Adrenal gland (tissue), 19 donors: ENCODE measurements at places on chromosomes 2 and 18. TPM values are rescaled to one million over a fixed set of nuclear protein-coding genes. Genes with fewer than 3 reads are reported as not detected.

The CDH2 gene
- total RNA-seq: 106 TPM

The ASPRV1 gene
- total RNA-seq: 1.3 TPM

The CYBRD1 gene
- 346 TPM for total RNA-seq

The OTOS gene
- total RNA-seq: not detected

The PEX13 gene
- 40.6 TPM for total RNA-seq

The TMEM169 gene
- 0.39 TPM for total RNA-seq

DNA sequence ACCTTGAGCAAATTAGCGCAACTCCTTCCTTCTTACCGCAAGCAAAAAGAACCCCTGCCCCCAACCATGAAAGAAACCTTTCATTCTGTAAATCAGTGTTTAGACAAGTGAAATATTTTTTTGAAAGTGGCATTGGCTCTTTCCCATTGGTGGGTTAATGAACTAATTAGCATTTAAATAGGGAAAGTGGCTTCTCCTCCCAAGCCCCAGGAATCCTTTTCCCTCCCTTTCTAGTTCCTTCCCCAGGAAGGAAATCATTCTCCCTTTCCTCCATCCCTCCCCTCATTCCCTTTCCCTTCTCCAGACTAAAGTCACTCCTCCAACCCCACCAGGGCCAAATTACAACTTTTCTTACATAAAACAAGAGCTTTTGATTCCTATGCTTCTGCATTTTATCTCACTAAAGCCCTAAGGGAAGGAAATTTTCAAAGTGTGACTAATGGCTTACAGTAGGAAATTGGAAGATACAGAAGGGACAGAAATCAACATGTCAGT is 22.9 kb upstream of the TYMS start:
- DNase-seq: no peak
- H3K4me1 ChIP-seq: no peaks in the 10 kb centered on the region
- no peak overlapping the region for H3K27ac ChIP-seq
- H3K4me3 ChIP-seq: no peak overlapping the region
- no peaks in the 10 kb centered on the region for H3K36me3 ChIP-seq

- H3K4me3 ChIP-seq: no peak overlapping the region
- H3K4me1 ChIP-seq: no peaks in the 10 kb centered on the region
- H3K36me3 ChIP-seq: no peaks in the 10 kb centered on the region
Observed at GRCh38 chr2:143336719-143337210, 207.5 kb downstream of the ARHGAP15 start.

DNA sequence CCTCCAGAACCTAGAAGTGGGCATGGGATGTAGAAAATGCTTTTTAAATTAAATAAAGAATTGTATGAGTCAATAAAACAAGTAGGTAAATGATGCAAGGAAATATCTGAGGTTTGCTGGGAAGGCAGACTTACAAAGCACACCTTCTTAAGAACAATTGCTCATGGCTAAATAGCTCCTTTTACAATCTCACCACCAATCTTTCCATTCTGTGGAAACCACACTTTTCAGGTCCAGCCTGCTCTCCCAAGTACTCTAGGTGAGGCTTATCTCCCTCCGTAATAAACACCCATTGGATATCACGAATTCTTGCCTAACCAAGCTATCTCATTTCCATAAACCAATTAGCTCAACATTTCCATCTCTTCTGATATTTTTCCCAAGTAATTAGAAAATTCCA is 91.5 kb upstream of the SLC8A1 start:
- no peaks in the 10 kb centered on the region for H3K36me3 ChIP-seq
- no peaks in the 10 kb centered on the region for H3K27me3 ChIP-seq
- no peak for DNase-seq
- H3K4me3 ChIP-seq: no peak overlapping the region

DNA sequence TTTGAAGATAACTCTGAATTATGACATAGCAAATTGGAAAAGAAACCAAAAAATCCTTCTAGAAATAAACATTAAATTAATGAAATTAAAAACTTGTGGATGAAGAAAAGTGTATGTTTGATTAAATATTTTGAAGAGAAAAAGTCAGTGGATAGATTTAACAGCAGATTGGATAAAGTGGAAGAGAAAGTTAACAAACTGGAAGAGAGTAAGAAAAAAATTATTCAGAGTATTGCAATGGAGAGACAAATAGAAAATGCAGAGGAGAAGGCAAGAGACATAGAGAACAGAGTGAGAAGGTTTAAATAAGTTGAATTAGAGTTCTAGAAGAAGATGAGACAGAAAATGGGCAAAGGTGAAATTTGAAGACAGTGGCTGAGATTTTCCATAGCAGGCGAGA is 162.8 kb downstream of the DIS3L2 start:
- no peaks in the 10 kb centered on the region for H3K36me3 ChIP-seq
- H3K27ac ChIP-seq: no peak overlapping the region
- H3K4me1 ChIP-seq: no peaks in the 10 kb centered on the region
- H3K27me3 ChIP-seq: no peaks in the 10 kb centered on the region
- no peak for DNase-seq
- H3K4me3 ChIP-seq: no peak overlapping the region

DNA sequence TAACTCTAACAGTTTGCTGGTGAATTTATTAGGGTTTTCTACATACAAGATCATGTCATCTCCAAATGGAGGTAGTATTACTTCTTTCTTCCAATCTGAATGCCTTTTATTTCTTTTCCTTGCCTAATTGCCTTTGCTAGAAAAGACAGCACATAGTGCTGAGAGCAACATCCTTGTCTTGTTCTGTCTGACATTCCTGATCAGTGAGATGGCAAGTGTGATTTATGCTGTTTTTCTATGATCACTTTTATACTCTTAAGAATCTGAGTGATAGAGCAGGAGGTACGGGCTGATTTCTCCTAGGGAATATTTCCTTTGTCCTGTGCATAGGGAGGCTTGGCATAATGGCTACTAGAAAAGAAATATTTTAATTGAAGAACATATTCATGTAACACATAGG is 17.3 kb downstream of the LYPD6B start:
- H3K27ac ChIP-seq: no peak overlapping the region
- H3K4me3 ChIP-seq: no peak overlapping the region
- no peaks in the 10 kb centered on the region for H3K4me1 ChIP-seq
- H3K27me3 ChIP-seq: no peaks in the 10 kb centered on the region
- no peaks in the 10 kb centered on the region for H3K36me3 ChIP-seq

DNA sequence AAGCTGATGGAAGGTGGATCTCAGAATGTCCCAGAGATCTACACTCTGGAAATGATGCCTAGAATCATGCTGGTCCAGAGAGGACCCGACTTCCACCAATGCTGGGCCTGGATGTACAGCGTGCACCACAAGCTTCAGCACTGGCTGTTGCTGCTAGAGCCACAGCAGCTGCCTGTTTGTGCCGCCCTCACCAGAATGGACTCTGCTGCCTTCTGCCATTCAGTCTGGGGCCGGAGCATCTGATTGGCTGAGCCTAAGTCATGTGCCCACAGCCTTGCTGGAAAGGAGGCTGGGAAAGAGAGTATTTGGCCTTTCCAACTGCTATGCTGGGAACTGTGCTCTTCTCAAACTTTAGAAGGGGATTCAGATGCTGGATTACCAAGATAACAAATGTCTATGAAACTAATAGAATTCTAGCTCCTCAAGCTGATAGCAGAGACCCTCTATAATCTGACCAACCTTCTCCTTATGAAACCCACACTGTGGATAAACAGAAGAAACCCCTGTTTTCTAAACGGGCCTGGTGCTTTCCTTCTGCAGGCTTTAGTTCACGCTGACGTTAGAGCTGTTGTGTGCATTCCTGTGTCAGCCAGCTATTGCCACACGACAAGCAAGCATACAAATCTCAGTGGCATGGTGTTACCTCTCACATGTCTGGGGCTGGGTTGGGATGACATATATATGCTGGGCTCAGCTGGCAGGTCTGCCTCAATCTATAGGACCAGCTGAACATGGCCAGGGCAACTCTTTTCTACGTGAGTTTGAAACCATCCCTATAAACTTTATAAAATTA is 4.1 kb upstream of the LOXHD1 start:
- H3K27ac ChIP-seq: no peak overlapping the region
- DNase-seq: peak; percentile 51
- H3K36me3 ChIP-seq: no peaks in the 10 kb centered on the region
- no peaks in the 10 kb centered on the region for H3K27me3 ChIP-seq
- H3K4me3 ChIP-seq: no peak overlapping the region
- no peaks in the 10 kb centered on the region for H3K4me1 ChIP-seq

DNA sequence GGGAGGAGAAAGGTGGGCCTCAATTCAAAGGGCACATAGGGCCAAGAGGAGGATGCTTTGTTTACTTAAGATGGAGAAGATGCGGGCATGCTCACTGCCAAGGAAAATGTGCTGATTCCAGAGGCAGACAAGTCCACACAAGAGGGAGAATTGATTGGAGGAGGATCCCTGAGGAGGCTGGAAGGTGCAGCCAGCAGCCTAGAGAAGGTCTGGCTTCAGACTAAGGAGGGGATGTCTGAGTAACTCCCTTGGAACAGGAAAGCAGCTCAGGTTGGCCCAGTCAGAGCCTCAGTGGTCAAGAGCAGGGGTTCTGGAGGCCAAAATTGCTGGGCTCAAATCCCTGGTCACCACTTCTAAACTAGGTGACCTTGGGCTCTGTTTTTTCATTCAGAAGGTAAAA is 265.5 kb upstream of the NCKAP5 start:
- no peaks in the 10 kb centered on the region for H3K4me1 ChIP-seq
- no peaks in the 10 kb centered on the region for H3K36me3 ChIP-seq
- H3K4me3 ChIP-seq: no peak overlapping the region
- no peak overlapping the region for H3K27ac ChIP-seq

DNA sequence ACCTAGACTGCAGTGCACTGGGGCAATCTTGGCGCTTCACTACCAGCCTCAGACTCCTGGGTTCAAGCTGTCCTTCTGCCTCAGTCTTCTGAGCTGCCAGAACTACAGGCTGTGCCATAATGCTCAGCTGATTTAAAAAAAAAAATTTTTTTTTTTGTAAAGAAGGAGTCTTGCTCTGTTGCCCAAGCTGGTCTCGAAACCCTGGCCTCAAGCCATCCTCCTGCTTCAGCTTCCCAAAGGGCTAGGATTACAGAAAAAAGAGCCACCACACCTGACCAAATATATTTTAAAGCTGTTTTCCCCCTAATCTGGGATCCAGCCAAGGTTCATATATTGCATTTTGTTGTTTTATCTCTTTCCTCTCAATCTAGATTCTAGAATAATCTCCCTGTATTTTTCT is 82.2 kb downstream of the RAB31 start:
- H3K4me3 ChIP-seq: no peak overlapping the region
- H3K27me3 ChIP-seq: no peaks in the 10 kb centered on the region
- peak overlapping the region; percentile 57 for H3K27ac ChIP-seq
- peaks cover 12% of the 10 kb centered on the region for H3K4me1 ChIP-seq

- H3K27ac ChIP-seq: no peak overlapping the region
- no peaks in the 10 kb centered on the region for H3K36me3 ChIP-seq
- DNase-seq: no peak
- H3K4me1 ChIP-seq: no peaks in the 10 kb centered on the region
- H3K27me3 ChIP-seq: no peaks in the 10 kb centered on the region
Observed at GRCh38 chr18:10299643-10300042, 154.8 kb upstream of the APCDD1 start.

- H3K27ac ChIP-seq: no peak overlapping the region
- no peaks in the 10 kb centered on the region for H3K27me3 ChIP-seq
- H3K4me1 ChIP-seq: no peaks in the 10 kb centered on the region
- no peak overlapping the region for H3K4me3 ChIP-seq
Observed at GRCh38 chr2:26674771-26675170, 17.8 kb upstream of the KCNK3 start.

DNA sequence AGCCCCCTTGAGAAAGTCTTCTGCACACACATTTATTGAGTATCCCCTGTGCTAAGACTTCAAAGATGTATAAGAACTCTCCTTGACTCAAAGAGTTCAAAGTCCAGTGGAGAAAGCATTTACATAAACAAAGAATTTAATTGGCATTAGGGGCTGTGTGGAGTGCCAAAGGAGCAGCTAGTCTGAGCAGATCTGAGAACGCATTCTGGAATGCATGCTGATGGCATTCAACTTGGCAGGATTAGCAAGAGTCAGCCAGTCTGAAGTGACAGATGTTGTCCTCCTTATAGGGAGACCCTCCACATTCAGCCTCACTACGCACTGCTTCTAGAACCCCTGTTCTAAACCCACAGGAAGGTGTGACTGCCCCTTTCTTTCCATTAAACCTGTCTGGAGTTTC is 191.5 kb downstream of the RAD51AP2 start:
- DNase-seq: no peak
- H3K4me3 ChIP-seq: no peak overlapping the region
- H3K27me3 ChIP-seq: no peaks in the 10 kb centered on the region
- no peaks in the 10 kb centered on the region for H3K4me1 ChIP-seq

DNA sequence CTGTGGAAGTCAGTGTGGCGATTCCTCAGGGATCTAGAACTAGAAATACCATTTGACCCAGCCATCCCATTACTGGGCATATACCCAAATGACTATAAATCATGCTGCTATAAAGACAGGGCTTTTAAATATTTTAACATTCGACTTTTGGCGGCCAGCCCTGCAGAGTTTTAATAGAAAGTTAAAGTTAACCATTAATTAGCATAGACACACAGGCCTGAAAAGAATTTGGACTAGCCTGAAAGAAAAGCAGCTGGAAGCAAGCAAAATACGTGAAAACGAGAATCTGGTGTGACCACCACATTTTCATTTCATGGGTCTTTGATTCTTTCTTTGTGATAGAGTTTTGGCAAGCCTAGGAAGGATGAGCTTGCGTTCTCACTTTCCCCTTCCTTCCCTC is 184.0 kb downstream of the SCG2 start:
- no peaks in the 10 kb centered on the region for H3K36me3 ChIP-seq
- DNase-seq: no peak
- H3K27me3 ChIP-seq: no peaks in the 10 kb centered on the region
- H3K4me3 ChIP-seq: no peak overlapping the region

DNA sequence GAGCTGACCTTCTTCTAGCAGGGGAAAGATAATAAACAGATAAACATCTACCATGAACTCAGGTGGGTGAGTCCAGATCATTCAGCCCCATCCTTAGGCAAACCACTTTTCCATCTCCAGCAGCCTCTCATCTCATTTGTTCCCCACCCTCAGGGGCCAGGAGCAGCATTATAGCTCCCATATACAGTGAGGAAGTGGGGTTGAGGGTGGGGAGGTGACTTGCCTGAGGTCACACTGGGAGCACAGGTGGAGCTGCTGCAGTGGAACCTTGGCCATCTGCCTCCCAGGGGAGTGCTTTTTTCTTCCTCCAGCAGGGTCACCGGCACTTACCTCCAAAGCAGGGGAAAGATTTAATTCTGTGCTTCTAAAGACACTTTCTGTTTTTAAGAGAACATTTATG is 212.5 kb upstream of the SMAD2 start:
- H3K4me1 ChIP-seq: peaks cover 14% of the 10 kb centered on the region
- no peaks in the 10 kb centered on the region for H3K36me3 ChIP-seq
- H3K4me3 ChIP-seq: no peak overlapping the region
- H3K27me3 ChIP-seq: no peaks in the 10 kb centered on the region

GRCh38 chr2:62409442-62409841 is 96.6 kb downstream of the TMEM17 start:
- H3K4me3 ChIP-seq: no peak overlapping the region
- no peaks in the 10 kb centered on the region for H3K27me3 ChIP-seq
- H3K36me3 ChIP-seq: no peaks in the 10 kb centered on the region

GRCh38 chr2:12778369-12778768 is 61.6 kb downstream of the TRIB2 start:
- DNase-seq: no peak
- no peaks in the 10 kb centered on the region for H3K36me3 ChIP-seq
- H3K4me1 ChIP-seq: no peaks in the 10 kb centered on the region
- H3K4me3 ChIP-seq: no peak overlapping the region
- no peak overlapping the region for H3K27ac ChIP-seq
- H3K27me3 ChIP-seq: no peaks in the 10 kb centered on the region

- no peaks in the 10 kb centered on the region for H3K4me1 ChIP-seq
- no peak for DNase-seq
- no peaks in the 10 kb centered on the region for H3K27me3 ChIP-seq
- H3K36me3 ChIP-seq: no peaks in the 10 kb centered on the region
Observed at GRCh38 chr2:230893338-230893737, 28.6 kb downstream of the ITM2C start.
